Calu3 (cell line): ENCODE measurements at places on chromosomes 7 and 10. TPM values are rescaled to one million over a fixed set of nuclear protein-coding genes. Genes with fewer than 3 reads are reported as not detected.

- H3K27me3 ChIP-seq = peaks cover 7% of the 10 kb centered on the region
- no peak overlapping the region for H3K27ac ChIP-seq
- no peak overlapping the region for H3K4me3 ChIP-seq
- no peak for DNase-seq
Measured at GRCh38 chr7:106523482-106523881, 137.5 kb downstream of the CCDC71L start.

The AKR1B15 gene
- 0.73 and 1.7 TPM in 2 replicates for total RNA-seq

The PTF1A gene
- total RNA-seq = not detected in 2 replicates

GRCh38 chr7:132381742-132382472 is 194.4 kb downstream of the PLXNA4 start:
- DNase-seq = no peak
- no peak overlapping the region for H3K27ac ChIP-seq
- no peak overlapping the region for H3K4me3 ChIP-seq
- no peaks in the 10 kb centered on the region for H3K4me1 ChIP-seq

DNA sequence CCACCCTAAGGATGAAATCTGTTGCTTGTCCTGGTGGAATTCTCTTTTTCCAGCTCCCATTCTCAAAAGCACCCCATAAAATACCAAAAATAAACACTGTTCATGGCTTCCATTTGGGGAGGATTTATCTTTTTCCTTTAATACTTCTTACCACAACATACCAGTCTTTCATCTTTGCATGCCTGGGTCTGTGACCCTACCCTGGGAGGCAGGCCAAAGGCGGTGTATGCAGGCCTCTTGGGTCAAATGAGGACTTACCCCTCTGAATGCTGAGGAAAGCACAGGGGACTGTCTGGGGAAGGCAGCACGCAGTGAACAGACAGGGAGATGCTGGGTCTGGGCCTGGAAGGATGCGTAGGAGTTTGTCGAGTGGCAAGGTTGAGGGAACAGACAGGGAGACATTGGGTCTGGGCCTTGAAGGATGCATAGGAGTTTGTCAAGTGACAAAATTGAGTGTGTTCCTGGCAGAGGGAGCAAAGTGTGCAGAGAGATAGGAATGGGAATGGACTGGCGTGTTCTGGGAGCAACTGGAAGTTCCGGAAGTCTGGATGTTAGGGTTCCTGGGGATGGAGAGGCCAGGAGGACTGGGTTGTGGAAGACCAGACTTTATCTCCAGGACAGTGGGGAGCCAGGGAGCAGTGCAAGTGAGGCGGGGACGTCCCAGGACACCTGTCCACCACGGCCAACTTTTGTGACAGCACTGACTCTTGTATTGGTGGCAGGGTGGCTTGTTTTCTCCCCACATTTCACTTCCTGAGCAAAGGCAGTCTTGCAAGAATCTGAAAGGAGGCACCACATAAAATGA is 40.8 kb downstream of the MYL10 start:
- DNase-seq = no peak
- H3K4me3 ChIP-seq = no peak overlapping the region
- no peaks in the 10 kb centered on the region for H3K4me1 ChIP-seq
- H3K27me3 ChIP-seq = no peaks in the 10 kb centered on the region

The ABCA13 gene
- total RNA-seq = 9.4 and 12.1 TPM in 2 replicates

GRCh38 chr7:7895754-7896153 is 72.8 kb upstream of the GLCCI1 start:
- no peak overlapping the region for H3K27ac ChIP-seq
- H3K27me3 ChIP-seq = no peaks in the 10 kb centered on the region
- H3K4me1 ChIP-seq = no peaks in the 10 kb centered on the region
- H3K36me3 ChIP-seq = no peaks in the 10 kb centered on the region
- no peak overlapping the region for H3K4me3 ChIP-seq

The CUBN gene
- total RNA-seq = 0.27 and 0.92 TPM in 2 replicates

The ENTPD1 gene
- 0.92 and 2.2 TPM in 2 replicates for total RNA-seq

GRCh38 chr10:120949609-120950031 is 98.5 kb downstream of the WDR11 start:
- H3K27me3 ChIP-seq = no peaks in the 10 kb centered on the region
- no peaks in the 10 kb centered on the region for H3K36me3 ChIP-seq
- no peak for DNase-seq
- H3K4me3 ChIP-seq = no peak overlapping the region

The LRRD1 gene
- not detected in 2 replicates for total RNA-seq

The ZFAND4 gene
- total RNA-seq = 6.7 and 7.5 TPM in 2 replicates

- H3K4me1 ChIP-seq = peaks cover 9% of the 10 kb centered on the region
- no peak for DNase-seq
- no peak overlapping the region for H3K4me3 ChIP-seq
- H3K36me3 ChIP-seq = no peaks in the 10 kb centered on the region
- no peaks in the 10 kb centered on the region for H3K27me3 ChIP-seq
Measured at GRCh38 chr10:33423154-33423529, 88.7 kb upstream of the NRP1 start.

DNA sequence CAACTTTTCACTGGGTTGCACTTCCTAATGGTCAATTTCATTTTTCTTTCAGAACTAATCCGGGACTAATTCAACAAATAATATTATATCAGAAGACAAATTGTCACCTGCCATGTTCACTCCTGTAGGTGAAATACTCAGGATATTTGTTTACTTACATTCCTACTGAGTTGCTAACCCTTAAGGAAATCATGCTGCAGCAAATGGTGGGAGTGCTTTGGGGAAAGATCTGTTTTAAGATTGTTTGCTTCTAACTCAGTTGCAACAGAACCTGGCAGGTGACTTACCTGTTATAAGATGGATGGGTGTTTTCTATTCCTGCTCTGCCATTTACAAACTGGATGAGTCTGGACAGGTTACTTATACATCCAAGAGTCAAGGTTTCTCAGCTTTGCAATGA is 81.8 kb downstream of the ZNF248 start:
- DNase-seq = no peak
- no peaks in the 10 kb centered on the region for H3K4me1 ChIP-seq
- H3K36me3 ChIP-seq = no peaks in the 10 kb centered on the region
- no peaks in the 10 kb centered on the region for H3K27me3 ChIP-seq

DNA sequence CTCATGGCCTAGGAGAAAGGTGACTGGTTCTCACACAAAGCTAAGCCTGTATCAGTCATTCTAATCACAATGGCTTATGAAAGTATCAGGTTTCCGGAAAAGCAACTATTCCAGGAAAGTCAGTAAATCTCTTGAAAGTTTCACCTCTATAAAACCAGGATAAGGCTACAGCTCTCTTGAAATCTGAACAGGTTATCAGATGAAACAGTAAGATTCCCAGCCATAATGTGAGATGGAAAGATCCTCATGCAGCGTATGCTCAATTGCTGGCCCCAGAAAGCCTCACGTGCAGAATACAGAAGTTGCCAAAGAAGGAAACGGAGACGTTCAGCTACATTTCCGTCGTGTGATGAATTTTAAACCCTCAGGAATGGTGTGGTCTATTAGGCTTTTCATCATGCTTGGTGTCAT is 90.0 kb downstream of the PFKFB3 start:
- no peak overlapping the region for H3K4me3 ChIP-seq
- H3K27ac ChIP-seq = peak overlapping the region; percentile 43
- H3K27me3 ChIP-seq = no peaks in the 10 kb centered on the region
- no peak for DNase-seq
- H3K4me1 ChIP-seq = peaks cover 57% of the 10 kb centered on the region

The DENND2A gene
- not detected in 2 replicates for total RNA-seq

The BHLHA15 gene
- total RNA-seq = 1.7 and 1.8 TPM in 2 replicates

The GNGT1 gene
- total RNA-seq = not detected in 2 replicates

DNA sequence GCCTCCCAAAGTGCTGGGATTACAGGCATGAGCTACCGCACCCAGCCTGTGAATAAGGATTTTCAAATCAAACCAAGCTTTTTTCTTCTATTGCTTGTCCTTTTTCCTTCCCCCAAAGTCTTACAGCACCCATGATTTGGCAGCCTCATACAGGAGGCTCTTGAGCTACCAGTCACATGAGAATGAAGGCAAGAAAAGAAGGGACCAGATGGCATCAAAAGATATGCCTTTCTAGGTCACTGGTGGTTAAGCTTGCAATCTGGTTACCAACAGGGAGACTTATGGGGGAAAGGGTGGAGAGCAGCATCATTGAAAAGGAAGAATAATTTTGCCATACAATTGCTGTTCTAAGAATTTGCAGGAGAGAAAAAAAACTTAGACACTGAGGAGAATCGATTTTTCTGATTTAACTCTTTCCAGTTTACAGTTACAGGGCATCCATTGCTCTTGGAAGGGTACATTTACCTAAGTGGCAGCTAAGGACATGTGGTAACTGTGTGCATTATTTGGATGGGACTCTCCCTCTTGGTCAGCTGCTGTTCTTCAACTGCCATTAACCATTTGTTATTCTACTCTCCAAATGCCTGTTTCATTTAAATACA is 29.5 kb downstream of the SMNDC1 start:
- H3K4me1 ChIP-seq = peaks cover 18% of the 10 kb centered on the region
- no peaks in the 10 kb centered on the region for H3K36me3 ChIP-seq
- no peak overlapping the region for H3K4me3 ChIP-seq
- no peaks in the 10 kb centered on the region for H3K27me3 ChIP-seq

- no peaks in the 10 kb centered on the region for H3K27me3 ChIP-seq
- H3K4me3 ChIP-seq = no peak overlapping the region
- no peak overlapping the region for H3K27ac ChIP-seq
- peaks cover 25% of the 10 kb centered on the region for H3K4me1 ChIP-seq
- no peaks in the 10 kb centered on the region for H3K36me3 ChIP-seq
- DNase-seq = no peak
Measured at GRCh38 chr7:106721816-106722785, 61.1 kb upstream of the CCDC71L start.

DNA sequence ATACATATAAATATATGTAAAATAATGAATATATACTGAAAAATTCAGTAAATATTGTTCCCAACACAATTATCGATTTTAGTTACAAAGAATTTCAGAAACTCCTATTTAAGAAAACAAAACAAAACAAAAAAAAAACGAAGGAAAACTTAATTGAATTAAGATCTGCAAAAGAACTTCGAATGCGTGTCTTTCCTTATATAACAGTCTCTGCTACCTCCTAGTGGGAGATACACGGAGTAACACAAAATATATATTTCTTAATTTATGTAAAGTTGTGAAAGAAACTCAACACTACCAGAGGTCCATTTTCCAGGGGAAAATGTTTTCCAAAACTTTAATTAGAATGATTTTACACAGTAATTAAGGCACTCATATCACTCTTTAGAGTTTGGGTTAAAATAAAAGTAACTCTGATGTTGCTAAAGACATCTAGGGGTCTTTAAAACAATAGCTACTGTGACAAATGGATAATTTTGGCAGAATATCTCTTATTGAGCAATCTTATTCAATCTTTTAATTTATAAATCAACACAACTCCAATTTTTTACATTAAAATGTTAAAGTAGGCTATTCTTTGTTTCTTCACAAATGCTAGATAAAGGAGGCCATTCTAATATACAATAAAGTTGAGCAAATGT is 41.6 kb downstream of the NEBL start:
- H3K4me3 ChIP-seq = no peak overlapping the region
- H3K27me3 ChIP-seq = no peaks in the 10 kb centered on the region
- H3K36me3 ChIP-seq = no peaks in the 10 kb centered on the region
- no peaks in the 10 kb centered on the region for H3K4me1 ChIP-seq

The LIPJ gene
- total RNA-seq = not detected in 2 replicates

- peak; percentile 79 for DNase-seq
- H3K4me3 ChIP-seq = peak overlapping the region; percentile 51
- H3K27ac ChIP-seq = peak overlapping the region; percentile 84
- no peaks in the 10 kb centered on the region for H3K27me3 ChIP-seq
- peaks cover 53% of the 10 kb centered on the region for H3K4me1 ChIP-seq
Measured at GRCh38 chr7:2760098-2760889, 72.3 kb downstream of the AMZ1 start.

- peaks cover 3% of the 10 kb centered on the region for H3K36me3 ChIP-seq
- DNase-seq = no peak
- peaks cover 37% of the 10 kb centered on the region for H3K4me1 ChIP-seq
Measured at GRCh38 chr7:21939136-21939857, 6.4 kb downstream of the CDCA7L start.

- H3K27me3 ChIP-seq = no peaks in the 10 kb centered on the region
- no peak for DNase-seq
- H3K27ac ChIP-seq = no peak overlapping the region
- peaks cover 23% of the 10 kb centered on the region for H3K4me1 ChIP-seq
- peaks cover 27% of the 10 kb centered on the region for H3K36me3 ChIP-seq
- H3K4me3 ChIP-seq = no peak overlapping the region
Measured at GRCh38 chr7:44461387-44461786, 29.1 kb downstream of the NUDCD3 start.

The EN2 gene
- total RNA-seq = 3.2 TPM in 2 replicates

GRCh38 chr10:68599771-68600040 is 39.6 kb downstream of the TET1 start:
- DNase-seq = no peak
- no peaks in the 10 kb centered on the region for H3K27me3 ChIP-seq
- H3K27ac ChIP-seq = no peak overlapping the region
- peaks cover 24% of the 10 kb centered on the region for H3K4me1 ChIP-seq
- H3K4me3 ChIP-seq = peak overlapping the region; percentile 86

DNA sequence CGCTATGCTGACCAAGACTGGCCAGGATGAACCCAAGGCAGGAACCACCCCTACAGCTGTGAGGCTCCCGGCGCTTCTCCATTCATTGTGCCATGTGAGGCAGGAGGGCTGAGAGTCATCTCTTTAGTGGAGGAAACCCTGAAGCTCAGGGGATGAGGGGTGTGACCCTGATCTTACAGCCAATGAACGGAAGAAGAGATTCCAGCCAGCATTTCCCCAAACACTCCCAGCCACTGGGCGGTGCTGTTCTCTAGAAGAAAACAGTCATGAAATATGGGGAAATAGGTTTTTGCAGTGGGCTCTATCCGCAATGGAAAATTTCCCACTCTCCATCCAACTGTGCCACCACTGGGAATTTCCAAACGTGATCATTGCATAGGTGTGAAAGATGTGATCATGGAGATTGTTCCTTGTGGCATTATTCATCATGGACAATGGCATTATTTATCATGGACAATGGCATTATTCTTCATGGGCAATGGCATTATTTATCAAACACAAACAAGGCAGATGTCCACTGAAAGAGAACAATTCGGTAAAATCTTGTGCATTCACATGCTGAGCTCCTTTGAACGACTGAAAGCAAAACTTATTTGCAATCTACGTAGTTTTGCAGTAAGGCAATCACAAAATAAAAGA is 14.0 kb upstream of the SLC18A2 start:
- H3K27me3 ChIP-seq = peaks cover 46% of the 10 kb centered on the region
- no peak overlapping the region for H3K27ac ChIP-seq
- no peaks in the 10 kb centered on the region for H3K36me3 ChIP-seq
- H3K4me3 ChIP-seq = no peak overlapping the region
- no peaks in the 10 kb centered on the region for H3K4me1 ChIP-seq
- DNase-seq = peak; percentile 28

DNA sequence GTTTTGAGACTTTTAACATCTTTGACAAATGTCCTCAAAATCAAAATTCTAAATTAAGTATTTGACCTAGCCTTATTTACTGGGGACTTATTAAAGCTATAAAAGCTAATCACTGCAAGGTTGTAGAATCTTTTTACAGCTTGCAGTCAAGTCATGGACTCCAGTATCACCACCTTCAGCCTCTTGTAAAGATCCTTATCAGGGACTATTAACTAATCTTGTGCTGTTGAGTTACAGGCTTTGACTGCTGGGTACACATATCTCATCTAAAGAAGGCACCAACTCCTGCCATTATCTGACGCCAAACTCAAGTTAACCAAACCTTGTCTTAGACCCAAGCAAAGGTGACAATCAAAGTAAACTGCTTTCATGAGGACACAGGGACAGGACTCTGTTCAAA is 621.0 kb upstream of the IGFBP3 start:
- no peak for DNase-seq
- H3K27ac ChIP-seq = no peak overlapping the region
